ENCODE measurements at places on chromosomes 5 and 9. TPM values are rescaled to one million over a fixed set of nuclear protein-coding genes. Genes with fewer than 3 reads are reported as not detected.

DMRT3 gene
- total RNA-seq = 5.5 TPM

PCDHB14 gene
- total RNA-seq = 6.5 TPM

SLC23A1 gene
- not detected for total RNA-seq

MAP1B gene
- 40.3 TPM for total RNA-seq

GFI1B gene
- not detected for total RNA-seq

IL17B gene
- 1.7 TPM for total RNA-seq

STKLD1 gene
- not detected for total RNA-seq

IFNA21 gene
- not detected for total RNA-seq

ANKRD20A1 gene
- 4.2 TPM for total RNA-seq

EXD3 gene
- total RNA-seq = 22.2 TPM

CNTNAP3 gene
- 11.5 TPM for total RNA-seq

NEUROG1 gene
- not detected for total RNA-seq

- no peaks in the 10 kb centered on the region for H3K36me3 ChIP-seq
- no peaks in the 10 kb centered on the region for H3K27me3 ChIP-seq
- no peaks in the 10 kb centered on the region for H3K4me1 ChIP-seq
- no peak for DNase-seq
- H3K27ac ChIP-seq = no peak overlapping the region
Measured at GRCh38 chr9:15180124-15180523, 126.9 kb downstream of the TTC39B start.

DNA sequence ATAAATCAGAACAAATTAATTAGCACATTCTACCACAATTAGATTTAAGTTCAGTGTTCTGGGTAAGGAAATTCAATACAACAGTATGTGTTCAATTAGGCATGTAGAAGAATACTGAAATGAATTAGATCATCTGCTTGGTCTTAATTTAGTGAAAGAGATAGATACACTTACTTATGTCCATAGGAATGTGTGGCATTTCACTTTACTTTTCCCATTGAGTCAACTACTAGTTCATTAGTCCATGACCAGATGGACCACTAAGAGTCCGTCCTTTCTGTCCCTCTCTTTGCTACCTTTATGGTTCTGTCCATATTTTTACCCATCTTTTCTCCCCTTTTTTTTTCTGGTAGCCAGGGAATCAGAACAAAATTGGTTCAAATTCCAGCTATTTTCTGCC is 276.9 kb downstream of the OSTF1 start:
- H3K27me3 ChIP-seq = no peaks in the 10 kb centered on the region
- no peak overlapping the region for H3K4me3 ChIP-seq
- DNase-seq = no peak
- H3K4me1 ChIP-seq = peaks cover 3% of the 10 kb centered on the region

DNA sequence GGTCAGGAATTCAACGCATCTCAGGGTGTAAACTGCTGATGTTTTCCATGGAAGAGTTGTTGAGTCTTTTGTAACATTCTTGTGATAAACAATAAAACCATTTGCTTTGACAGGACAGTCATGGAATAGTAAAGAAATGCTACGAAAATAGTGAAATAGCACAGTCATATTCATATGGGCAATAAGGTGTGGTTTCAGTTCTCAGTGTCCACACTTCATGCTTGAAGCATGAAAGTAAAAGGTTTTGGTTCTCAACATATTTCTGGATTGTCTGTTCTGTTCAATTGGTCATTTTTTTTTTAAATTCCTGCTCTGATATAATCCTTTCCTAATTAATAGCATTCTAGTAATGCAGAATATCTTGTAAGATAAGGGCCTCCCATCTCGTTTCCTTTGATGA is 467.6 kb upstream of the ZNF608 start:
- no peaks in the 10 kb centered on the region for H3K36me3 ChIP-seq
- H3K4me3 ChIP-seq = no peak overlapping the region
- no peak overlapping the region for H3K27ac ChIP-seq
- DNase-seq = no peak
- H3K4me1 ChIP-seq = no peaks in the 10 kb centered on the region
- H3K27me3 ChIP-seq = no peaks in the 10 kb centered on the region

DNA sequence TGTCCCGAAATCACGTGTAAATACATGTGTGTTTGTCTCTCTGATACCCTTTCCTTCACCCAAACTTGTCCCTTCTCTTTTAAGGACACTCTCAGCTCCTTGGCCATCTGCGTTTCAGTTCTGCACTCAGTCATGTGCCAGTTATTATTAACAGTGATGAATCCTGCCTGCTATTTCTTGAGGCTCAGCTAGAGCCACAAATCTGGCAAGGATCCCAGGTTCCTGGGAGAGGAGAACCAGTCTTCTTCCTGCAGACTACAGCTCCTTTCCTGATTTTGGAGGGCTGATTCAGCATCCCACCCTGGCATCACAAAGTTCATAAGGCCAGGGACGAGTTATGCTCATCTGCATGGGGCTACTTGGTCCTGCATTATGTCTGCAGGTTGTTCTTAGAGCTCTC is 5.6 kb downstream of the MAMDC2 start:
- DNase-seq = peak; percentile 56
- H3K4me1 ChIP-seq = peaks cover 23% of the 10 kb centered on the region
- no peak overlapping the region for H3K4me3 ChIP-seq
- H3K27ac ChIP-seq = peak overlapping the region; percentile 44
- H3K36me3 ChIP-seq = no peaks in the 10 kb centered on the region

- H3K27me3 ChIP-seq = no peaks in the 10 kb centered on the region
- peaks cover 30% of the 10 kb centered on the region for H3K4me1 ChIP-seq
- H3K4me3 ChIP-seq = no peak overlapping the region
- H3K36me3 ChIP-seq = no peaks in the 10 kb centered on the region
- H3K27ac ChIP-seq = peak overlapping the region; percentile 19
- no peak for DNase-seq
Measured at GRCh38 chr9:77735494-77735893, 87.4 kb upstream of the GNA14 start.

- no peak overlapping the region for H3K4me3 ChIP-seq
- H3K36me3 ChIP-seq = no peaks in the 10 kb centered on the region
- no peaks in the 10 kb centered on the region for H3K27me3 ChIP-seq
- no peak for DNase-seq
- no peak overlapping the region for H3K27ac ChIP-seq
- peaks cover 3% of the 10 kb centered on the region for H3K4me1 ChIP-seq
Measured at GRCh38 chr9:27496135-27496504, 28.0 kb upstream of the IFNK start.

GRCh38 chr9:120893611-120894307 is 16.8 kb upstream of the PHF19 start:
- no peaks in the 10 kb centered on the region for H3K4me1 ChIP-seq
- no peaks in the 10 kb centered on the region for H3K36me3 ChIP-seq
- H3K27ac ChIP-seq = no peak overlapping the region
- no peak overlapping the region for H3K4me3 ChIP-seq

DNA sequence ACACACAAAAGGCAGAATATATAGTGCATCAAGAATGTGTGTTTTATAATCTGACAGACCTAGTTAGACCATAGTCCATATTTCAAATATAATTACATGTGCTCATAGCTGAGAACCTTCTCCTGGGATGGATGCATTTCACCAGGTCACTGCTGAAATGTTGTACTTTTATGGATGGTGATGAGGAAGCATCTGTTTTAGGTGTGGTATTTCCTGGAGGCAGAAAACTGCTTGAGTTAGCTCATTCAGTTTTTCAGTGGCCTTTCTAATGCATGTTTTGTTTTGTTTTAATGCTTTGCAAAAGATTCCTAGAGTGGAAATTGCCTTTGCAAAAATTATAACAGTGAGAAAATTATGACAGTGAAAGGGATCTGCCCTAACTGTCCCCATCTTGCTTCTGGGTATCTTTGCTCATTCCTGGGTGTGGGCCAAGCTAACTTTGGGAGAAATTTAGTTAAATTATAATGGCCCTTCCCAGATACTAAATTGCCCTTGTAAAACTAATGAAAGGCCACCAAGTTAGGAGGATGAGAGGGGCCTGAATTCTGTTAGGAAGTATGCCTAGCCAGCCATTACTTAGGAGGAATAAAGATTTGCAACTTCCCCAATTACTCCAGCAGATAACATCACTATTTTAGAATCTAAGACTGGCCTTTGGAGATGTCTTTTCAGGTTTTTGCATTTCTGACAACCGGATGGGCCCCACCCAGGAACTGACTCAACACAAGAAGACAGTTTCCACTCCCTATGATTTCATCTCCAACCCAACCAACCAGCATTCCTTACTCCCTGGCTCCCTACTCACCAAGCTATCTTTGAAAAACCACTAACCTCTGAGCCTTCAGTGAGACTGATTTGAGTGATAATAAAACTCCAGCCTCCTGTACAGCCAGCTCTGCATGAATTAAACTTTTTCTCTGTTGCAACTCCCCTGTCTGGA is 7.0 kb upstream of the IL12B start:
- no peaks in the 10 kb centered on the region for H3K36me3 ChIP-seq
- H3K27me3 ChIP-seq = no peaks in the 10 kb centered on the region
- DNase-seq = no peak
- no peak overlapping the region for H3K4me3 ChIP-seq
- H3K27ac ChIP-seq = no peak overlapping the region

DNA sequence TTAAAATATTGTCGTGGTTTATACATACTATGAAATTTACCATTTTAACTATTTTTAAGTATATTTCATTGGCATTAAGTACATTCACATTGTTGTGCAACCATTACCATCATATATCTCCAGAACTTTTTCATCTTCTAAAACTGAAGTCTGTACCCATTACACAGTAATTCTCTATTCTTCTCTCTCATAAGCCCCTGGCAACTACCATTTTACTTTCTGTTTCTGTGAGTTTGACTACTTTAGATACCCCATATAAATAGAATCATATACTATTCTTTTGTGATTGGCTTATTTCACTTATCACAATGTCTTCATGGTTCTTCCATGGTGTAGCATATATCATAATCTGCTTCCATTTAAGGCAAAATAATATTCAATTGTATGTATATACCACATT is 30.3 kb downstream of the NDUFS4 start:
- H3K27ac ChIP-seq = no peak overlapping the region
- H3K27me3 ChIP-seq = no peaks in the 10 kb centered on the region
- peaks cover 4% of the 10 kb centered on the region for H3K4me1 ChIP-seq
- H3K36me3 ChIP-seq = no peaks in the 10 kb centered on the region
- no peak for DNase-seq

- H3K27me3 ChIP-seq = no peaks in the 10 kb centered on the region
- H3K4me3 ChIP-seq = peak overlapping the region; percentile 81
- H3K27ac ChIP-seq = peak overlapping the region; percentile 90
Measured at GRCh38 chr9:134134949-134135342, 936 bp upstream of the WDR5 start.
